ENCODE measurements at places on chromosomes 6 and 20. TPM values are rescaled to one million over a fixed set of nuclear protein-coding genes. Genes with fewer than 3 reads are reported as not detected.

DCDC2 gene
- total RNA-seq: 1.0 TPM

UBD gene
- total RNA-seq: 5.8 TPM

FABP7 gene
- not detected for total RNA-seq

LY6G6C gene
- total RNA-seq: not detected

ESR1 gene
- not detected for total RNA-seq

RIMS4 gene
- not detected for total RNA-seq

SLC32A1 gene
- total RNA-seq: not detected

TAPBP gene
- total RNA-seq: 154 TPM

RRAGD gene
- 0.51 TPM for total RNA-seq

SLC22A16 gene
- not detected for total RNA-seq

SAMD3 gene
- total RNA-seq: not detected

STMN3 gene
- 1.2 TPM for total RNA-seq

PAK1IP1 gene
- total RNA-seq: 11.2 TPM

SCRT2 gene
- not detected for total RNA-seq

CALHM6 gene
- total RNA-seq: 0.85 TPM

C20orf202 gene
- not detected for total RNA-seq

FERMT1 gene
- total RNA-seq: 0.28 TPM

TFAP2C gene
- total RNA-seq: not detected

SYS1 gene
- 26.2 TPM for total RNA-seq

PHIP gene
- total RNA-seq: 39.4 TPM

LST1 gene
- 0.37 TPM for total RNA-seq

PRSS35 gene
- total RNA-seq: not detected

LKAAEAR1 gene
- not detected for total RNA-seq

HSPA1A gene
- 155 TPM for total RNA-seq

BFSP1 gene
- 1.9 TPM for total RNA-seq

PNPLA1 gene
- not detected for total RNA-seq

CLPSL2 gene
- not detected for total RNA-seq

TREML2 gene
- not detected for total RNA-seq

KCNS1 gene
- 0.33 TPM for total RNA-seq

SLC22A2 gene
- not detected for total RNA-seq

F13A1 gene
- not detected for total RNA-seq

RSPH9 gene
- 0.34 TPM for total RNA-seq

TRAPPC3L gene
- total RNA-seq: 0.17 TPM

SRPK1 gene
- total RNA-seq: 68.4 TPM

RNGTT gene
- total RNA-seq: 19.7 TPM

CST5 gene
- not detected for total RNA-seq

CCN6 gene
- not detected for total RNA-seq

COMMD7 gene
- 28.1 TPM for total RNA-seq
